T-helper 17 cell (primary cell): ENCODE measurements at places on chromosomes 1 and 21.

DNA sequence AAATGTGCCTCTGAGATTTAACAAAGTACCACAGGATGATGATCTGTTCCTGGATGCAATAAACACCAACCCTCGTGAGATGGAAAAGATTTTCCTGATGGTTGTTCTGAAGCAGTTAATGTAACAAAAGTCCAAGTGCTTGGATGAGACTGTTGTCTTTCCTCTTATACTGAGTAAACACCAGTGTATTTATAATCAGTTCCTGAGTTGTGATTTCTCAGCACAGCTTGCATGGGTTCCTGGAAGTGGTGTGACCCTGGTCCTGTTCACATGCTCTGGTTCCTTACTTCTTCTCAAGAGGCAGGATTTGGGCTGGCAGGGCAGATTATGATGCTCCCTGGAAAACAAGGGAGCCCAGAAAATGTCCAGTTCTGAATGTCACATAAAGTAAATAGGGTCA is 208.2 kb upstream of the USP24 start:
- no peak for DNase-seq
- H3K4me3 ChIP-seq: no peak overlapping the region
- H3K4me1 ChIP-seq: no peaks in the 10 kb centered on the region
- peaks cover 23% of the 10 kb centered on the region for H3K27me3 ChIP-seq

DNA sequence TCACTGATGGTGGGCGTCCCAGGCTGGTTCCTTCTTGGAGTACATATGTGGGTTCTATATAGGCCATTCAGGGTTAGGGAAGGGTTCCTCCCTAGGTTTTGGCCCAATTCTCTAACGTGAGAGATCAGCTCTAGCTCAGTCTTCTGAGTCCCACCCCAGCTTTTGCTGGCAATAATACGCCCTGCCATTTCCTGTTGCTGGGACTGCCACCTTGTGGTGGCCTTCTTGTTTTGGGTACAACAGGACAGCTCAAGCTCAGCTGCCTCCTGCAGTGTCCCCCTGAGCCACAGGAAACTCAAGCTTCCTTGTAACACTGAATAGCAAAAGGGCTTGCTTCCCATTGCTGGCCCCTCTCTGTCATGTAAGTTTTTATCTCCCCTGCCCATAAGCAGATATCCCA is 77.8 kb downstream of the BACH1 start:
- H3K4me3 ChIP-seq: peak overlapping the region; percentile 25
- DNase-seq: peak; percentile 11
- H3K4me1 ChIP-seq: peaks cover 11% of the 10 kb centered on the region

DNA sequence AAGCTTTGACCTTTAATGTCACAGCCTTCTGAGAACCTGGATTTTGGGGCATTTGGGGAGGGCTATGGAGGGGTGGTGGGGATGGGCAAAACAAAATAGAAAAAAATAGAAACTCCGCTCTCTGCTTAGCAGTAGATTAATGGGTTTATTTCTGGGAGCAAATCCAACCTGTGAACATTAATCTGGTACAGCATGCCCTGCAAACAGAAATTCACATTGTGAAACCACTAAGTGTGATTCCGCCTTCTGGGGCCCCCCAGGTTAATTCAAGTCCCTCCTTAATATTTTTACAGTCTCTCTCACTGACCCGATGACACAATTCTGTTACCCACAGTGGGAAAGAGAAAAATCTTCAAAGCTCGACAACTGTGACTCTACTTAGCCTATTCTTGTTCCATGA is 76.4 kb downstream of the TIAM1 start:
- peaks cover 22% of the 10 kb centered on the region for H3K4me1 ChIP-seq
- DNase-seq: no peak
- H3K4me3 ChIP-seq: peak overlapping the region; percentile 68
- H3K27ac ChIP-seq: peak overlapping the region; percentile 67
- no peaks in the 10 kb centered on the region for H3K36me3 ChIP-seq
- no peaks in the 10 kb centered on the region for H3K27me3 ChIP-seq

GRCh38 chr1:45205910-45206721 is at the start of gene ZSWIM5:
TSS of gene ZSWIM5 (minus strand) at chr1:45206605. CDS start at chr1:45206350, 255 bp downstream.
- H3K4me1 ChIP-seq: peaks cover 13% of the 10 kb centered on the region
- peaks cover 5% of the 10 kb centered on the region for H3K36me3 ChIP-seq
- DNase-seq: peak; percentile 57
- no peaks in the 10 kb centered on the region for H3K27me3 ChIP-seq

- no peak for DNase-seq
- no peak overlapping the region for H3K4me3 ChIP-seq
- H3K36me3 ChIP-seq: peaks cover 4% of the 10 kb centered on the region
- H3K4me1 ChIP-seq: peaks cover 7% of the 10 kb centered on the region
- H3K27me3 ChIP-seq: peaks cover 65% of the 10 kb centered on the region
These were observed 14.0 kb upstream of the CDA start for GRCh38 chr1:20574686-20575540.

DNA sequence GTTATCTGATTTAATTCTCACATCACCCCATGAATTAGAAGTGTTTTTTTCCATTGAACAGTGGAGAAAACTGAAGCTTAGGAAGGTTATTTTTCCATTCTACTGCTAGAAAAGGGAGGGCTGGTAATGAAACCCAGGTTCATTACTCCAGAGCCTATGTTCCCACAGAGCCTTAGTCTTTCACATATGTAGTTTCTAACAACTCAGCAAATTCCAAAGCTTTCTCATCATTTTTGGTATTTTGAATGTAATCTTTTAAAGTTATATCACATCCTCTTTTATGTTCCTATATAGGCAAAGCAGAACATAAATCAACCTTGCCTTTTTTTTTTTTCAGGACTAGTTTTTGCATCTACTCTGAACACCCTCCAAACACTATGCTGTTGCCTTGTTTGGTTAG is 131.9 kb upstream of the BEND5 start:
- peaks cover 25% of the 10 kb centered on the region for H3K27me3 ChIP-seq
- no peak for DNase-seq
- H3K4me3 ChIP-seq: no peak overlapping the region
- no peaks in the 10 kb centered on the region for H3K36me3 ChIP-seq
- no peak overlapping the region for H3K27ac ChIP-seq

DNA sequence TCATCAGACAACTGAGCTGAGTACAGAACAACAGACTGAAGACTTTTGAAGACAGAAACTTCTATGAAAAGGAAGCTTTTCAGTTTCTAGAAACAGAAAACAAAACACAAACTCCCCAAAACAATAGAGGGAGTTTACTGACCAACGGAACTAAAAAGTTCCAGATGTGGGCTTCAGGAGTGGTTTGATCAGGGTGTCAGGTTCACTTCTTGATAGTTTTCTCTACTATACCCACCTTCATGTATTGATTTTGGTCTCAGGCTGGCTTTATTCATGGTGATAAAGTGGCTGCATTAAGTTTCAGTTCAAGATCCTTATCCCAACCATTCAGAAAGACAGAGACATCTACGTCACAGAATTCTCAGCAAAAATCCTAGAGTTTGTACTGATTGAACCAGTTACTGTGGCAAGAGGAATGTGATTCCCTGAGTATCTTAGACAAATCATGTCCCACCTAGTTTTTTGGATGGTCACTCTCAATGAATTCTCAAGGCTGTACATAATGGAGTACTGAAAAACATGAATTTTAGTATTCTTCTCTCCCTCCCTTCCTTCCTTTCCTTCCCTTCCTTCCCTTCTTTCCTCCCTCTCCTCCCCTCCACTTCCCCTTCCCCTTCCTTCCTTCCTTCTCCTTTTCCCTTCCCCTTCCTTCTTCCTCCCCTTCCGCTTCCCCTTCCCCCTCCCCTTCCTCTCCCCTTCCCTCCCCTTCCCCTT is 680.5 kb downstream of the PTPRU start:
- DNase-seq: no peak
- no peaks in the 10 kb centered on the region for H3K36me3 ChIP-seq
- no peak overlapping the region for H3K4me3 ChIP-seq
- H3K27ac ChIP-seq: no peak overlapping the region
- peaks cover 63% of the 10 kb centered on the region for H3K27me3 ChIP-seq
